ENCODE measurements at places on chromosomes 11 and 22.

- no peak for DNase-seq
Measured at GRCh38 chr11:114272311-114272710, 23.9 kb upstream of the NNMT start.

GRCh38 chr11:117822074-117823033, 2.2 kb downstream of the FXYD2 start:
- peak; percentile 64 for DNase-seq

DNA sequence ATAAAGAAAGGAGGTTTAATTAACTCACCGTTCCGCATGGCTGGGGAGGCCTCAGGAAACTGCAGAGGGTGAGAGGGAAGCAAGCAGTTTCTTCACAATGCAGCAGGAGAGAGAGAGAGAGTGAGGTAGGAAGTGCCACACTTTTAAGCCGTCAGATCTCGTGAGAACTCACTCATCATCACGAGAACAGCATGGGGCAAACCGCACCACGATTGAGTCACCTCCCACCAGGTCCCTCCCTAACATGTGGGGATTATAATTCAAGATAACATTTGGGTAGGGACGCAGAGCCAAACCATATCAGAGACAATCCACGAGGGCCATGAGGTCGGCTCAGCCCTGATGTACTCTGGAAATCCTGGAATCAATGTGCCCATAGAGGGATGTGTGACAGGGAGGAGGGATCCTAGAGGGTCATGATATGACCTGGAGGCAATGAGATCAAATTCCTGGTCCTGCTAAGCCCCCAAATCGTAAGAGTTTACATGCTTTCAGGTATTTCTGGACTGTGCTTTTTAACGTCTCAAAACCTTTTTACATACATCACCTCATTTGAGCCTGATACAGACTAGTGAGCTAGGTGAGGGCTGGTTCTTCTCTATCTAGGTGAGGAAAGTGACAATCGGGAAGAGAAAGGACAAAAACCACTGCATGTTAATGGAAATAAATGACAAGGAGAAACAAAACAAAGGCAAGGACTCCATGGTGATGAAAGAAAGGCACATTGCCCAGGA, 19.5 kb upstream of the RASSF10 start:
- DNase-seq, result no peak

- DNase-seq, result peak; percentile 10
Measured at GRCh38 chr22:47168441-47168840, 406.0 kb downstream of the TBC1D22A start.

- no peak for DNase-seq
Measured at GRCh38 chr11:102319544-102319943, 2.3 kb downstream of the BIRC3 start.

DNA sequence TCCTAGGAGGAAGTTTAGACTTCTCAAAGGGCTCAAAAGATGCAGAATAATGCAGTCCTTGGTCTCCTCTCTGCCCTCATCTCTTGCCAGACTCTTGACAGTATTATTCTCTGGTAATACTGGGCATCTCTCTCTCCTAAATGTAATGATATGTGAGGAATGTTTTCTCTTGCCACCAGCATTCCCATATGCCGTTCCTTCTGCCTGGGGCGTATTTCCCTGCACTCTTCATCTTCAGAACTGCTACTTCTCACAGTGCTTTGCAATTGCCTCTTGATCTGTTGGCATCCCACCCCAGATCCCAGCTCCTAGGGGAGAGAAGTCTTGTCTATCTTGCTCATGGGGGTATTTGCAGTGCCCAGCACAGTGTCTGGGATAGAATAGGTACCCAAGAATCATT, 107.4 kb downstream of the RASSF10 start:
- no peak for DNase-seq

GRCh38 chr11:45237711-45238315, 48.3 kb downstream of the SYT13 start:
- no peak for DNase-seq

DNA sequence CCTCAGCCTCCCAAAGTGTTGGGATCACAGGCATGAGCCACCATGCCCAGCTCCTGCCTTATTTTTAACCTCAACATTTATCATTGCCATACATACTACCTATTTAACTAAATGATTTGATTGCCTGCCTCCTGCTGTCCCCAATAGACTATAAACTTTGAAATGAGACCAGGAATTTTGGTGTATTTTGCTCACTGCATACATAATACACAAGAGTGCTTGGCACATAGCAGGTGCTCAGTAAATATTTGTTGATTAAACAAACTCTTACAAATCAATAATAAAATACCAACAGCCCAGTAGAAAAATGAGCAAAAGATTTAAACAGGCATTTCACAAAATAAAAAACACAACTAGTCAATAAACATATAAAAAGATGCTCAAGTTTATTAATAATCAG, 49.5 kb upstream of the PHF21A start:
- DNase-seq, result no peak

DNA sequence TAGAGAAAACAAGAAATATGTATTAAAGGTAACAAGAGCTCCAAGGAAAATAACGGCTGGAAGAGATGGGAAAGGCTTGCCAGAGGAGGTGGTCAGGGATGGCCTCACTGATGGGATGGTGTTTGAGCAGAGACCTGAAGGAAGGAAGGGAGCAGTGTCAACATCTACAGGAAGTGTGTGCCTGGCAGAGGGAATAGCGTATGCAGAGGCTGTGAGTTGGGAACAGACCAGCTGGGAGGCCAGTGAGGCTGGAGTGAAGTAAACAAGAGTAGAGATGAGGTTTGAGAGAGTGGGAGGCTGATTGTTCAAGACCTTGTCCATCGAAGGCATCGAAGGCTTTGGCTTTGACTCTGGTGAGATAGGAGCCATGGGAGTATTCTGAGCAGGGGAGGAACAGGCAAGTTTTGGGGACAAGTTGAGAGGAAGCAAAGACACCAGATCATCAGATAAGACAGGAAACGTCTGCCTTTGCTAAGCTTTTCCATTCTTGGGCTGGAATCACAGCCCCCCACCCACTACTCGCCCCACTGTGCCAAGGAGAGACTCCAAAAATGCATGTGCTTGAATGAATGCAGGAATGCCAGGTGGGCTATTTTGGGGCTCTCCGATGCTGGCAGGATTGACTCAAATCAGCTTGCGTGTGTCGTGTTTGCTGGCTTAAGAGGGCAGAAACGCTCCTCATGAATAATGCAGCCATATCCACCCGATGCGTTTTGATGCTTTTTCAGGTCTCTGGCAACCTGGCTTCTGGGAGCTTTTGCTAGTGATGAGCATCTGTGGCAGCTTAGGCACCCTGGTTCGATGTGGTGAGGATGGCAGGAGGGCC, 7.2 kb downstream of the SGSM1 start:
- DNase-seq, result no peak

DNA sequence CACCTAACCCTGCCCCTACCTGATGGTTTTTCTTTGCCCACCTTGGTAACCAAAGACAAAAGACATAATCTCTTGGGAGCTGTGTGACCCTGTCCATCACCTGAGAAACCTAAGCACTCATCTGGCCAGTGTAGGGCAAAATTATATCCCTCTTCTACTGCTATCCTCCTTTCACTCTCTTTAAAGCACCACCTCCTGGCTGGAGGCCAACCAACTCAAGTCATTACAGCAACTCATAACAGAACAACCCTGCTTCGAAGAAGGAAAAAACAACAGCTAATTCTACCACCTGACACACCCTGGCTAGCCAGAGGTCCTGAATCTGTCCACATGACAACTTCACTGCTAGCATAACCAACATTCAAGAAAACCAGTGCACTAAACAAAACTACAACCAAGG, 45.5 kb downstream of the GAS2 start:
- no peak for DNase-seq

DNA sequence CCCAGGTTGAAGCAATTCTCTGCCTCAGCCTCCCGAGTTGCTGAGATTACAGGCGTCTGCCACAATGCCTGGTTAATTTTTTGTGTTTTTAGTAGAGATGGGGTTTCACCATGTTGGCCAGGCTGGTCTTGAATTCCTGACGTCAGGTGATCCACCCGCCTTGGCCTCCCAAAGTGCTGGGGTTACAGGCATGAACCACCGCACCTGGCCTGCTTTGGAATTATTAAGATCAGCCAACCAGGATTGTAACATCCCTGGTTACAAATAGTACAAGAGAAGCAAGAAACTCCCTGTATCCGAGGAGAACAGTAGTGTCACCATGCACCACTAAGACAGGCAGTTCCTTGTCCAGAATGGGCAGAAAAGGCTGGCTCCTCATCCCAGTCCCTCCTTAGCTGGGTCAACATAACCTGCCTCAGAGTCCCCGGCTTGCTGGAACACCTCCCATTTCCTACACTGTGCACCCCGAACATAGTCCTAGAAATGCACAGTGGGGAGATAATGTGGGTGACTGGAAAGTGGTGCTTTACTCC, 77.2 kb upstream of the INCENP start:
- DNase-seq, result no peak

- no peak for DNase-seq
Measured at GRCh38 chr11:62402960-62403730, 15.7 kb upstream of the SCGB1A1 start.

DNA sequence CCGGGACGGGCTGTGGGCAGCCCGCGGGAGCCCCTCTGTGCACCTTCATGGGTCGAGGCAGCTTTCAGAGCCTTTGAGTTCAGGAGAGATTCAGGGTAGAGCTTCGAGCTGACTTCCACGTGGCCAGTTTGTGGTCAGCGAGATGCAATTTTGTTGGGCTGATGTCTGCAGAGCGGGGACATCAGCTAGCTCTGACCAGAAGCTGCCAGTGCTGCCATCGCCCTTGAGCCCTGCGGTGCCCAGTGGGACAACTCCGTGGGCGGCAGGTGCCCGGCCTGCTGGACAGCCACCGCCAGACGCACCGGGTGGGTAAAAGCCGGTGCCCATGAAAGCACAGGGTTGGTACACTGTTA, 719 bp downstream of the TALDO1 start:
- DNase-seq, result no peak

GRCh38 chr11:111797145-111797581, 31.0 kb upstream of the PPP2R1B start:
- DNase-seq, result no peak

GRCh38 chr11:82494988-82495432, 238.7 kb downstream of the FAM181B start:
- no peak for DNase-seq

GRCh38 chr22:24695561-24696511, 78.7 kb downstream of the PIWIL3 start:
- DNase-seq, result no peak

DNA sequence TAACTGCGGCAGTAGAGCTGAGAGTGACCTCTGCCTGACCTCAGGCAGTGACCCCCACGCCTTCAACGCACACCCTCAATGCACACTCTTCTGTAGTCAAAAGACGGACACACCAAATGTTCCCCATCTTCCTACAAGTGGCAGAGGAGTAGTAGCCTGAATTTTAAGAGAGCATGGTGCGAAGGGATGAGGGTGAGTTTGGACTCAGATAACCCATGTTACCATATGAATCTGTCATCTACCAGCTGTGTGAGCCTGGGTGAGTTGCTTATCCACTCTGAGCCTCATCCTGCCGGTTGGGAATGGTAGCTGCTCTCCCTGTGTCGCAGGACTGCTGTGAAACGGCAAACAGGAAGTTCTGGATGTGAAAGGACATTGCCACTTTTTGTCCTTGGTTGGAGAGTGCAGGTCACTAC, 20.6 kb upstream of the ROBO3 start:
- DNase-seq, result no peak

DNA sequence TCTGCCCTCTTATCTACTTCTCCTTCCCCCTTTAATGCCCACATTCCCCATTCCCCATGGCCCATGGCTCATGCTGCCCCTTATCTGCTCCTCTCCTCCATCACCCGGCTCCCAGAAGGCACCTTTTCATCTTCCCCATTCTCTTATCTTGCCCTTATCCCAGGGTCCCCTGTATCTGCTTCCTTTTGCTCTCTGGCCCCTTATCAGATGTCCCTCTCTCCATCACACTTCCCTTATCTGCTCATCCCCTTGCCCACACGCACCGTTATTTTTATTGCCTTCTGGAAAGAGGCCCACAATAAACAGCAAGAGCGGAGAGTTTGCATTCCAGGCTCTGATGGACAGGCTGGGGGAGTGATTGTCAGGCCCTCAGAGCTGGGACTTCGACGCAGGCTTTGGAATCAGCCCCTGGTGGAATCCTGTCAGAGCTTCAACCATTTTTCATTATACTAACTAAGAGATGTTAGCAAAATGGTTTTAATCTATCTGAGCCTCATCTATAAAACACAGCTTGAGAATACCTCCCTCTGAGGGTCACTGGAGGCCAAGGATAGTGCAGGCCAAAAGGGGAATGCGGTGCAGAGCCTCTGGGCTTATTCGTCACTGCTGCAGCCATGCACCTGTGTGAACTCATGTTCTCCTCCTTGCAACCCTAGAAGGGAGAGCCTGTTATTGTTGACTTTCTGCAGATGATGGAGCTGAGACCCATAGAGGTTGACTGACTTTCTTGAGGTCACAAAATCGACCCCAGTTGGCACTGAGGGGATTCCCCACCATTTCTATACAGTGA, 37.0 kb upstream of the LRRC55 start:
- no peak for DNase-seq

- no peak for DNase-seq
Measured at GRCh38 chr11:68661014-68661413, 23.3 kb upstream of the GAL start.

GRCh38 chr11:91219535-91219934, 996.7 kb upstream of the CHORDC1 start:
- no peak for DNase-seq

DNA sequence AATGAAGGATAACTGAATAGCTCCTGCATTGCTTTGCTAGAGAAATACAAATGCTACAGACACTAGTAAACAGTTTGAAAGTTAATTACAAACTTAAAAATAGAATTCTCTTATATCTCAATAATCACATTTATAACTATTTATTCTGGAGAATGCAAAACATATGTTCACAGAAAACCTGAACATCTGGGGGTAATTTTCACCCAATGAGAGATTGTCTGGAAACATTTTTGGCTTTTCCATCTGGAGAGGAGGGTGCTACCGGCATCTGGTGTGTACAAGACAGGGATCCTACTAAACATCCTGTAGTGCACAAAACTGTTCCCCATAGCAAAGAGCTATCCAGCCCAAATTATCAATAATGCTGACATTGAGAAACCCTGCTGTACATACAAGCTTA, 378.4 kb upstream of the CHORDC1 start:
- DNase-seq, result no peak

DNA sequence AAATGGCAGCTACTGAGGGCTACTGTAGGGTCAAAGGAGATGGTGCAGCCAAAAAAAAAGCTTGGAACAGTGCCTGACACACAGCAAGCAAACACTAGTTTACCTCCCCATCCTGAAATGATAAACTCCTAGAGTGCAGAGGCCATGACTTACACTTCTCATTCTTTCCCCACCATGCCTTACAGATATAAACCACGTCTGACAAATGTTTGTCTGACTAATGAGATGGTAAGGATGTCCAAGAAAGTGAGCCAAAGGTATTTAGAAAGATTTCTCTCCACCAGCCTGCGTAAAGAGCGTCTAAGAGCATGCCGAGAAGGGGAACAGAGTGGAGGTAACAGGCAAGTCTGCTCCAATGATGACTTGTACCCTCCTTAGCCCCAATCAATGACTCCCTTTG, 99.0 kb downstream of the LARGE1 start:
- DNase-seq, result no peak

GRCh38 chr11:111395749-111396148, 16.7 kb upstream of the POU2AF1 start:
- no peak for DNase-seq

- DNase-seq, result peak; percentile 40
Measured at GRCh38 chr22:39349506-39349966, 255 bp upstream of the SYNGR1 start.

- DNase-seq, result peak; percentile 45
Measured at GRCh38 chr22:39907605-39908097, 6.8 kb downstream of the GRAP2 start.
